Foreskin keratinocyte (primary cell): ENCODE measurements at places on chromosomes 3 and 15. TPM values are rescaled to one million over a fixed set of nuclear protein-coding genes. Genes with fewer than 3 reads are reported as not detected.

SRGAP3 gene
- 4.4 and 5.0 TPM in 2 replicates for polyA plus RNA-seq

OXSR1 gene
- polyA plus RNA-seq: 21.8 and 24.8 TPM in 2 replicates

RCCD1 gene
- 15.3 and 18.2 TPM in 2 replicates for polyA plus RNA-seq

OIP5 gene
- polyA plus RNA-seq: 13.1 and 15.7 TPM in 2 replicates

SAMMSON gene
- not detected in 2 replicates for polyA plus RNA-seq

SQOR gene
- 110 and 120 TPM in 2 replicates for polyA plus RNA-seq

CCR8 gene
- polyA plus RNA-seq: not detected in 2 replicates

PAK6 gene
- 8.9 and 9.0 TPM in 2 replicates for polyA plus RNA-seq

SGO1 gene
- 5.0 and 7.8 TPM in 2 replicates for polyA plus RNA-seq

CIB2 gene
- polyA plus RNA-seq: 18.8 and 25.2 TPM in 2 replicates

GOLGA6D gene
- not detected in 2 replicates for polyA plus RNA-seq

TRPM1 gene
- polyA plus RNA-seq: 0.03 TPM in 1 of 2 replicates, not detected in the other

CHP1 gene
- 44.5 and 45.8 TPM in 2 replicates for polyA plus RNA-seq

FGF12 gene
- polyA plus RNA-seq: 0.10 and 0.11 TPM in 2 replicates

CHRM5 gene
- polyA plus RNA-seq: not detected in 2 replicates

IGF1R gene
- 4.8 and 5.0 TPM in 2 replicates for polyA plus RNA-seq

FGD5 gene
- not detected in 2 replicates for polyA plus RNA-seq

LRRC34 gene
- 1.4 and 1.7 TPM in 2 replicates for polyA plus RNA-seq

MASP1 gene
- not detected in 2 replicates for polyA plus RNA-seq

GHRL gene
- polyA plus RNA-seq: not detected in 2 replicates
